ENCODE measurements at places on chromosomes 7 and 10.

DNA sequence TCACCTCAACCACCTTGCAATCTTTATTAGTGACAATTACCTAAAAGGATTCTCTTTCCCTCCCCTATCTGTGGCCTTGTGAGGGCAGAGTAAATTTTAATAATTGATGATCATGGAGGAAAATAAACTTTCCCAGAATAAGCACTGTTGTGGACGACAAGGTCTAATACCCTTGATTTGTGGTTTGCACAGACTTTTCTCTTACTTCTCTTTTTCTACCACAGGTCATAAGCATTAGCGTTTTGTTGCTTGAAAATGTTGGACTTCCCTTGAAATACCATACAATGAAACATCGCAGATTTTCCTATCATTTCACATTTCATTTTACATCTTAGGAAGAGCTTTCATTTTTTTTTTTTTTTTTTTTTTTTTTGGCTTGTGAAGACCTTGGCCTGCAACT, 188.1 kb upstream of the TMEM72 start:
- no peak for DNase-seq

DNA sequence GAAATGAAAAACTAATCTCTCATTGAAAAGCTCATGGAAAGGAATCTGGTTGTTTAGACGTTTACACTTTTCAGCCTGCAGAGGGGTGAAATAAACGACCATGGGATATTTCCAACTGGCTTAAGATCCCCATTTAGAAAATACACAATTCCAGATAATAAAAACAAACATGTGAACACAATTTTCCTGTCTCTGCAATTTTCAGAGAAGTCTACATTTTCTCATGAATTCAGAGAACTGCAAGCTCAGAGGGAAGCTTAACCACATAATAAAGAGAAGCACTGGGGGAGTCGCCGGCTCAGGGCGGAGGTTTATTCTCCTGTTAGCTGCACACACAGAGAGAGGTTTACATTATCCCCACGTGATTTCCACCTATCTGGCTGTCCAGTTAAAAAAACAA, 215.2 kb downstream of the FANK1 start:
- DNase-seq: no peak

DNA sequence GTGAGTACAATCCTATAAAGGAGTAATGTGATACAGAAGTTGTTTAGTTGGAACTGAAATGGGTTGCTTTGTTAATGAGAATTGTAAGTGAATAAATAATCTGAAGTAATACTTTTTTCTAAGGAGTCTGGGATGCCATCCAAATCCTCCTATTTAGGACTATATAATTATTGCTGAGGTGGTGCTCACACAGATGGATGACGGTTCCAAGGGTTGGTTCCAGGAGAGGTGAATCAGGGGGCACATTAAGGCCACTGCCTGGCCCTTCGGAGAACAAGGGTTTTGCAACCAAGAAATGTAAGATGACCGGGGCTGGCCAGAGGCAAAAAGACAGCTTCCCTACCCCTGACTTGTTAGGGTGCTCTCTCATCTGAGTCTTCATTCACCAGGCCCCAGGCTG, 352.7 kb downstream of the PHTF2 start:
- DNase-seq: no peak

- no peak for DNase-seq
These were observed 687 bp downstream of the EPDR1 start for GRCh38 chr7:37920849-37921805.

DNA sequence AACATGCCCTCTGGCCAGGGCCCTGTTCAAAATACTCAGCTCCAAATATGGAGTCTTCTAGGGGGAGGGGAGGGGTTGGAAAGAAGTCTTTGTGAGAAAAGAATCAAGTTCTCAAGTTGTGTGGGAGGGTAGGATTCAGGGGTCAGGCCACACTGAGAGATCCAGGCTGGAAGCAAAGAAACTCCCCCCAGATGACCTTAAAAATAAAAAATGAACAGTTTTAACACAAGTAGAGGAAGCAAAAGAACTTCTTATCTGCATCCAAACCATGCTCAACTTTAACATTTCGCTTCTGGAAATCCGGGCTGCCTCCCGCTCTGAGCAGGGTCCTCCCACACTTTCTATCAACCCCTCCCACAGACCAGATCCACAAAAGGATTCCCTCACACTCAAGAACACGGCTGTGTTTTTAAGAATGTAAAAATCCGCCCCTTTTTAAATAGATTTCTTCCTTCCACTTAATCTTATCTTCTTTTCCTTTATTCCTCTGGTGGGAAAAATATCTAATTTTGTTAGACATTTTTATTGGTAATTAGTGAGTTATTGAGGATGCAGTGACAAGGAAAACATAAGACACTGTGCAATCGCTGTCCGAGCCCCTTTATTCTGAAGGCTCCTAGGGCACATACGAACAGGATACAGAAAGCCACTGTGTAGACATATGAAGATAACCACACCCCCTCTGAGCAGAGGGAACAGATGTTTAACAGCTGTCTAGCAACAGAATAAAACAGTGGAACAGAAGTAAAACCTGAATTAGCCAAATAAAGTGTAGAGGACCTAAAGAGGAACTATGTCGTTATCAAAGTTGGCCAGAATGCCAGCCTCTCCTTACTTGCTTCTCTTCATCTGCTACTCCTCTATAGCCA, 43.8 kb downstream of the CYTH3 start:
- no peak for DNase-seq

- DNase-seq: no peak
These were observed 1.4 kb downstream of the ATP5F1C start for GRCh38 chr10:7789390-7789789.

DNA sequence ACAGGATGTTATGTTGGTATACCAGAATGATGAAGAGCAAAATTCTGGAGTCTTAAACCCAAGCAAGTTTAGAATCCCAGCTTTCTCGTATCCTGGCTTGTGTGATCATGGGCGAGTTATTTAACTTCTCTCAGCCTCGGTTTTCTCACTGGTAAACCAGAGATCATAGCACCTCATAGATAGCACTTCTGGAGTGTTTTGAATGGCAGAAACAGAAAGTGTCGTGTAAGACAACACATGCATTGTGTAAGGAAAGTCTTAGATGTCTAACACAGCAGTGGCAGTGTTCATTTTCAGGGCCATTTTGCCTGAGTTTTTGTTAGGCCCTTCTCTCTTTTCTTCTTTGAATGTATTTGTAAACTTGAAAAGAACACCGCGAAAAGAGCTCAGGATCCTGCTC, 465.1 kb downstream of the AUTS2 start:
- DNase-seq: no peak

- DNase-seq: no peak
These were observed 20.3 kb upstream of the NCAPG2 start for GRCh38 chr7:158724658-158725505.

DNA sequence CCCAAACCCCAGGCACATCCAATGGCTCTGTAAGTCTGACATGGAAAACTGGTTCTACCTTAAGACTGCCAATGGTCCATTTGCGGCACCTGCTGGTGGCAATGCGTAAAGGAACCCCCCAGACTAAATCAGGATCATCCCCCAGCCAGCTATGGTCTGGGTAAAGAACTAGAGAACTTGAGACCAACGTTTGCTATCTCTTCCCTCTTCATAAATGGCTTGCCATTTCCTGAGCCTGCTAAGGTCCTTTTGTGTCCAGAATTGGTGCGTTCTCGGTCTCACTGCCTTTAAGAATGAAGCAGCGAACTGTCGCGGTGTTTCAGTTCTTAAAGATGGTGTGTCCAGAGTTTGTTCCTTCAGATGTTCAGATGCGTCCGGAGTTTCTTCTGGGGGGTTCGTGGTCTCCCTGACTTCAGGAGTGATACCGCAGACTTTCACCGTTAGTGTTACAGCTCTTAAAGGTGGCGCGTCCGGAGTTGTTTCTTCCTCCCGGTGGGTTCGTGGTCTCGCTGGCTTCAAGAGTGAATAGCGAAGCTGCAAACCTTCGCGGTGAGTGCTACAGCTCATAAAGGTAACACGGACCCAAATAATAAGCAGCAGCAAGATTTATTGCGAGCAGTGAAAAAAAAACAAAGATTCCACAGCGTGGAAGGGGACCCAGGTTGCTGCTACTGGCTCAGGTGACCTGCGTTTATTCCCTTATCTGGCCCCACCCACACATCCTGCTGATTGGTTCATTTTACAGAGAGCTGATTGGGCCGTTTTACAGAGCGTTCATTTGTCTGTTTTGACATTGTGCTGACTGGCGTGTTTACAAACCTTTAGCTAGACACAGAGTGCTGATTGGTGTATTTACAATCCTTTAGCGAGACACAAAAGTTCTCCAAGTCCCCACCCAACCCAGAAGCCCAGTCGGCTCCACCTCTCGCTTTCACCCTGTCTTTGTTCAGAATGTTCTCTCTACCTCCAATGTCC, 95.4 kb downstream of the ELMO1 start:
- DNase-seq: no peak

- no peak for DNase-seq
These were observed 172.5 kb downstream of the CCDC7 start for GRCh38 chr10:32618482-32618881.

GRCh38 chr7:32059289-32060011, 10.8 kb downstream of the PDE1C start:
- DNase-seq: no peak

GRCh38 chr10:124723826-124724225, 20.4 kb downstream of the FAM53B start:
- no peak for DNase-seq

DNA sequence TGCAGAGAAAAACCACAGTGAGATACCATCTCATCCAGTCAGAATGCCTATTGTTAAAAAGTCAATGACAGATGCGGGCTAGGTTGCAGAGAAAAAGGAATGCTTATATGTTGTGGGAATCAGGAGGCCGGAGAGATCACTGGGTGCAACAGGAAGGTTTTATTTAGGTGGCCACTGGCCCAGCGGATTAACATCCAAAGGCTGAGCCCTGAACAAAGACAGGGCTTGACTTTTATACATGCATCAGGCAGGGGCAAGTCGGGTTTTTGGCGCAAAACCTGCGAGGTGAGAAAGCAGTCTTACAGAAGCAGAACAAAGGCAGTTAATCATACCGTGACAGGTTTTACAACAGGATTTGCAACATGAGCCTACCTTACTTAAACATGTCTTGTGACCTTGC, 620 bp downstream of the ZNF117 start:
- DNase-seq: no peak

- no peak for DNase-seq
These were observed 46.7 kb downstream of the PLPP4 start for GRCh38 chr10:120503689-120504088.

DNA sequence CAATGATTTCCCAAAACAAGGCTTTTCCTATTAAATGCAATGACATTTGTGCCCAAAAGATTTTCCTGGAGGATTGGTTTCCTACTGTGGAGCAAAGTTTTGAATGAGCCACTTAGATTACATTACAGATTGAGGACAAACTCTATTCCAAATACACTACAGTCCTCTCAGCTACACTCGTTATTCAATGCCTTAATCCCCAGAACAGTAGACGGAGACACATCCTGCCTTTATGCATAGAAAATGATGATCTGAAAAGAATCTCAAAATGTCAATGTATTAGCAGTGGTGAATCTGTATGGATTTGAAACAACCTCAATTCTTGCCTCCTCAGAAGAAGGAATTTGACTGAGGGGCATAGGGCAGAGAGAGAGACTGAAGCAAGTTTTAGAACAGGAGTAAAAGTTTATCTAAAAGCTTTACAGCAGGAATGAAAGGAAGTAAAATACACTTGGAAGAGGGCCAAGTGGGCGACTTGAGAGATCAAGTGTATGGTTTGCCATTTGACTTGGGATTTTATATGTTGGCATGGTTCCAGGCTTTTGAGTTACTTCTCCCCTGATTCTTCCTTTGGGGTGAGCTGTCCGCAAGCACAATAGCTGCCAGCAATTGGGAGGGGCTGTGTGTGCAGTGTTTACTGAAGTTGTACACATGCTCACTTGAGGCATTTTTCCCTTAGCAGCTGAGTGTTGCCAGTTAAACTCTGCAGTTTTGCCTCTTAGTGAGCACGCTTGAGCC, 891.9 kb upstream of the MBL2 start:
- DNase-seq: no peak

DNA sequence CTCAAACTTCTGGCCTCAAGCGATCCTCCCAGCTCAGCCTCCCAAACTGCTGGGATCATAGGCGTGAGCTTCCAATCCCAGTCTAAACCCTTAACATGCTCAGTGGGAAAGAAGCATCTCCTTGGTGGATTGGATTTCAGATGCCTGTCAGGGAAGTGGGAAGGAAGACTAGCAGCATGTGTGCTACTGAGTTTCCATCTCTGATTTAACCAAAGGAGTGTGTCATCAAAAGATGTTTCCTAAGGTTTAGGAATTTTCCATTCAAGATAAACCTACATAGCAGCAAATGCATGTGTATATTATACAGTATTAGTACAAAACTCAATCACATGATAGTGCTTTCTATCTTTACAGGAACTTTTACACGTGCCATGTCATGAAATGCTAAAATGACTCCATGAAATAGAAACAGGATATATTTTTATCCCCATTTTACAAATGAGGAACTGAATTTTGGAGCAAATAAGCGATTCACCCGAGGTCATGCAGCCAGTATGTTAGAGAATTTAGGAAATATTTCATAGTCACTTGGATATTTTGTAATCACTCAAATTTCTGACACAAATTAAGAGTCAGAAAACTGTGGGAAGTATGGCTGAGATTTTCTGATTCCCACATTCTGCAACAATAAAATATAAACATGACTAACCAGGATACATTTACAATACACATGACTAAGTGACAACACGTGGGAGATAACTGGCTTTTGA, 11.4 kb upstream of the TMEM26 start:
- DNase-seq: no peak

GRCh38 chr7:140607441-140607989, 33.1 kb downstream of the DENND2A start:
- DNase-seq: peak; percentile 66

DNA sequence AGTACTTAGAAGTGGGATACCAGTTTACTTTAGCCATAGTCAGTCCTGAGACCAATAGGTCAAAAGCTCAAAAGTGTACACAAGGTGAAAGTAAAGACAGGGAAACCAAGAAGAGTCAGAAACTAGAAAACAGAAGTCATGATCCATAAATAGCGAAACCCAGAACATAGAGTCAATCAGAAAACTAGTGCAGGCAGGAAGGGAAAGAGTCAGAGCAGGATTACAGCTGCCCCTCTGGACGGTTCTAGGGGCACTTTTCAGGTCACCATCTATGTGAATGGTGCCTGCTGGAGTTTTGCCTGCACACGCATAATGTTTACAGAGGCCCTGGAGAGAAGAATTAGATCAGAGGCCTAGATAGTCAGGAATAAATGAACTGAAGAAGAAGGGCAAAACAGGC, 22.4 kb upstream of the DMTF1 start:
- no peak for DNase-seq

DNA sequence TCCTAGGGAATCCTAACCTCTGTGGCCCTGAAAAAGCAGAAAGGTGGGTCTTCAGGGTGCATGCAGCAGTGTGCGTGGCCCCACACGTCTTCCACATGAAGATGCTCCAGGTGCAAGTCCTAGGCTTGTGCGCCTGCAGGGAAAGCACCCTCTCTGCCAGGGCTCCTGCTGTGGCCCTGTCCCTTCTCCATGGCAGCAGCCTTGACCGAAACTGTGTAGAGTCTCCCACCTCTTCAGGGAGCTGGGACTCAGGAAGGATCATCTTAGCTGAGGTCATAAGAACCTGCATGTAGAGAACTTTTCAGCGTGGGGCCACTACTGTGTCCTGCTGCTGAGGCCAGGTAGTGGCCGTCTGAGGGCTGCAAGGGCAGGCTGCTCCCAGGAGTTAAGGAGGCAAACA, 6.3 kb upstream of the CSGALNACT2 start:
- no peak for DNase-seq

GRCh38 chr10:107434854-107435253, 270.3 kb upstream of the SORCS1 start:
- no peak for DNase-seq
